ENCODE measurements at places on chromosomes 13 and 19.

DNA sequence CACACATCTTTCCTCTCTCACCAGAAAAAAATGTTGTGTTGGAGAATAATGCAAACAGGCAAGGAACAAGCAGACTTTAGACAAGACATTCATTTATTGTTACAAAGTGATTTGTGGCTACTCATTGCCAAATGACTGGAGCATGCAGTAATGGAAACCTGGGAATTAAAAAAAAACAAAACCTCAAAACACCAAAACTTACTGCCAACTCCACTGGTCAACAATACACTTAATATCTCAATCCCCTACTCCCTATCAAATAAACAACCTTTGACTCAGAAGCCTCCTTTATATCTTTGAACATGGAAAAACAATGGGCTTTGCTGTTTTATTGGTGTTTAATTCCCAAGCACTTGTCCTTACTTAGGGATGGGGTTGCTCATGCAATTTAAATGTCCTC is 112.8 kb downstream of the POSTN start:
- no peak for DNase-seq

- DNase-seq: no peak
Measured at GRCh38 chr13:47508527-47509228, 492.4 kb downstream of the SUCLA2 start.

DNA sequence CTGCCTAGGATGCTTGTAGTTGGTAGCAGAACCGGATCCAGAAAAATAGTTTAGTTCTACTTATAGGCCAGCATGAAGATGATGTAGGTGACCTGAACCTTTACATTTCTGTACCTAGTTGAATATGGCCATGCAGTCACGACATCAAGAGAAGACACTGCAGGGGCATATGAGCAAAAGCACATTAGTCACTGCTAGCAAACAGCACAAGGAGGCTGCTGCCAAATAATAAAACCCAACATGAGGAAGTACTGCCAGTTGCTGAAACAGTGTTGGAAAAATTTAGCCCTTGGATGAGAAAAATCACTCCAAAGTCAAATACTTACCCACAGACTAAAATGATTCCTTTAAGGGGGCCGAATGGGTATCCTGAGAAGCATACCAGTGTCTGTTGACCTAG is 20.8 kb downstream of the ERICH6B start:
- no peak for DNase-seq

DNA sequence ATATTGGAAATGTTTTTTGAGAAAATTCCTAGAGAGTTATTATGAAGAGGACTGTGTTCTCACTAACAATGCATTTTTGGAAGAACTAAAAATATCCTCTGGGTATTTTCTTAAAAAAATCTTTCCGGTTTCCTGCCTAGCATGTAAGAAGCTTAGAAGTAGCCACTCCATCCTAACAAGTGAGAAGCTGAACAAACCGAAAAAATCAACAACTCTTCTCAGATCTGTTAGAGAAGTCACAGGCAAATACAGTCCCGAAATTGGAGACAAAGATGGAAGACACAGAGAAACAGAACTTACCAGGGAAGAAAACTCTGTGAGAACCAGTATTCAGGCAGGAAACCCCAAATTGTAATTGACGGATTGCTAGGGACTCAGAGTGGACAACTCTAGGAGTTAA is 173.0 kb downstream of the KLF12 start:
- no peak for DNase-seq

DNA sequence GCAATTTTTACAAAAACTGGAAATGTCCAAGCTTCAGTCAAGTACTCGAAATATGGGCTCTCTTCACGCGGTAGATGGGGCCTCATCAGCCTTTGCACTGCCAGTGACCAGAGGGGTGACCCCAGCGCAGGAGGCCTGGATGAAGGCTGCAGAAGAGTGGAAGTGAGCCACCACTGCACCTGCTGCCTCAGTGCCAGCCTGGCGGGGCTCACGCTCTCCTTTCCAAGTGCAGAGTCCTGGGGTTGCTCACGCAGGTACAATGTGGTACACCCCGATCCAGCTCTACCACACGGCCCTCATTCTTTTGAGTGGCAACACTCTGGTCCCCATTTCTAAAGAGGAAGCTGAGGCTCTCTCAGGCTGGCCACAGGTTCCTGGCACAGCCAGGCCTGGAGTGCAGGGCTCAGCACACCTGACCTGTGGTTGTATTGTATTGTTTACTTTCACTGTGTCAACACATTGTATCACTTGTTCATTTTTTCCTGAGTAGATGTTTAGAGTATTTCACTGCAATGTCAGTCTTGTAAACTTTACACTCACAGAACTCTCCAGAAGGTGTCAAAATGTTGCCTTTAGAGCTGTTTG is 97.3 kb upstream of the SOX1 start:
- no peak for DNase-seq

- DNase-seq: peak; percentile 8
Measured at GRCh38 chr13:49248622-49249002, 887 bp downstream of the CDADC1 start.

- DNase-seq: peak; percentile 49
Measured at GRCh38 chr13:29959086-29959485, 108.7 kb upstream of the UBL3 start.
